Glomerular endothelial cell (primary cell): ENCODE measurements at places on chromosomes 2 and 18. TPM values are rescaled to one million over a fixed set of nuclear protein-coding genes. Genes with fewer than 3 reads are reported as not detected.

The STAM2 gene
- total RNA-seq, result 14.8 and 23.3 TPM in 2 replicates

The GATA6 gene
- total RNA-seq, result 7.0 and 18.1 TPM in 2 replicates

The KATNAL2 gene
- total RNA-seq, result 1.6 and 2.4 TPM in 2 replicates

The IL36A gene
- not detected in 2 replicates for total RNA-seq

The AGXT gene
- total RNA-seq, result not detected in 2 replicates

The DUSP2 gene
- 0.10 and 0.18 TPM in 2 replicates for total RNA-seq

The PPP4R3B gene
- total RNA-seq, result 30.6 and 40.8 TPM in 2 replicates

The CHRNG gene
- not detected in 2 replicates for total RNA-seq

The YPEL5 gene
- total RNA-seq, result 91.5 and 114 TPM in 2 replicates

The DHRS9 gene
- total RNA-seq, result 3.0 TPM in 1 of 2 replicates, not detected in the other

The CABYR gene
- 3.0 and 6.0 TPM in 2 replicates for total RNA-seq

The RAB27B gene
- total RNA-seq, result 0.15 and 0.99 TPM in 2 replicates

The FRZB gene
- 0.05 TPM in 1 of 2 replicates, not detected in the other for total RNA-seq

The WNT6 gene
- total RNA-seq, result not detected in 2 replicates

The BCL2 gene
- 2.2 and 6.0 TPM in 2 replicates for total RNA-seq

The PASK gene
- total RNA-seq, result 3.3 and 8.1 TPM in 2 replicates

The CCNYL1 gene
- 26.2 and 54.1 TPM in 2 replicates for total RNA-seq

The GKN2 gene
- not detected in 2 replicates for total RNA-seq

The CPS1 gene
- total RNA-seq, result 0.34 and 0.53 TPM in 2 replicates

The CAPN14 gene
- 0.15 and 0.35 TPM in 2 replicates for total RNA-seq

The SPP2 gene
- total RNA-seq, result not detected in 2 replicates

The KCNG2 gene
- total RNA-seq, result not detected in 2 replicates

The MAP3K20 gene
- total RNA-seq, result 11.6 and 15.6 TPM in 2 replicates

The DDX1 gene
- total RNA-seq, result 65.9 and 74.2 TPM in 2 replicates

The ACMSD gene
- total RNA-seq, result not detected in 2 replicates

The ITPRIPL1 gene
- total RNA-seq, result 2.0 and 3.0 TPM in 2 replicates

The GALNT14 gene
- 10.4 and 17.0 TPM in 2 replicates for total RNA-seq

The RESP18 gene
- total RNA-seq, result not detected in 2 replicates

The CNNM4 gene
- total RNA-seq, result 3.3 and 4.7 TPM in 2 replicates

The ANTXR1 gene
- total RNA-seq, result 43.1 and 46.6 TPM in 2 replicates

The MAL gene
- total RNA-seq, result 3.1 TPM in 1 of 2 replicates, not detected in the other

The MAPK4 gene
- total RNA-seq, result 0.05 TPM in 1 of 2 replicates, not detected in the other

The TDRD15 gene
- total RNA-seq, result not detected in 2 replicates

The CPO gene
- total RNA-seq, result 0.48 TPM in 1 of 2 replicates, not detected in the other

The EFHD1 gene
- 1.6 and 1.9 TPM in 2 replicates for total RNA-seq

The DNAJC5G gene
- total RNA-seq, result 0.47 TPM in 1 of 2 replicates, not detected in the other

The STPG4 gene
- total RNA-seq, result not detected in 2 replicates

The CD207 gene
- not detected in 2 replicates for total RNA-seq

The KLHL29 gene
- 6.5 and 8.3 TPM in 2 replicates for total RNA-seq

The G6PC2 gene
- total RNA-seq, result not detected in 2 replicates

The LAMA1 gene
- total RNA-seq, result 2.5 and 3.1 TPM in 2 replicates

The TRPM8 gene
- not detected in 2 replicates for total RNA-seq

The VSNL1 gene
- not detected in 2 replicates for total RNA-seq

The TMEM163 gene
- 1.6 and 3.2 TPM in 2 replicates for total RNA-seq

The AMER3 gene
- total RNA-seq, result not detected in 2 replicates

The TEKT4 gene
- not detected in 2 replicates for total RNA-seq

The ARID5A gene
- total RNA-seq, result 16.1 and 20.5 TPM in 2 replicates
